ENCODE measurements at places on chromosomes 11 and 22.
A peak's percentile ranks its signal among the peaks of the same experiment; 100 is the strongest.

DNA sequence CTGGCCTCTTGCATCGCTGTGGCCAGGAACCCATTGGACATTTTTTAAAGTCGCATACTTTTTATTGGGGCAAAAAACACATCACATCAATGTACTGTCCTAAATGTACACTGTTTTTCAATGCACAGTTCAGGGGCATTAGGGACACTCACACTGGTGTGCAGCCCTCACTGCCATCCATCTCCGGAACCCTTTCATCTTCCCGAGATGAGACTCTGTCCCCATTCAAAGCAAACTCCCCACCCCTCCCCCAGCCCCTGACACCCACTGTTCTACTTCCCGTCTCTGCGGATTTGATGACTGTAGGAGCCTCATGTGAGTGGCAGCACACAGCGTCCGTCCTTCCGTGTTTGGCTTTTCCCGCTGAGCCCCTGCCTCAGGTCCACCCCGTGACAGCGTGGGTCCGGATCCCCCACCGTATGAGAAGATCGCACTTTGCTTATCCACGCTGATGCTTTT lies 41.8 kb upstream of the TH start:
- DNase-seq = no peak

- peak; percentile 86 for DNase-seq
Measured at GRCh38 chr11:59551659-59552521, 40.6 kb downstream of the OR4D9 start.

- no peak for DNase-seq
Measured at GRCh38 chr11:39268176-39268690, 2191.2 kb downstream of the LRRC4C start.

GRCh38 chr11:16191868-16192240 lies 164.5 kb downstream of the SOX6 start:
- DNase-seq = no peak

- no peak for DNase-seq
Measured at GRCh38 chr11:129283141-129283540, 91.0 kb upstream of the ARHGAP32 start.

- no peak for DNase-seq
Measured at GRCh38 chr11:69178819-69179482, 23.2 kb downstream of the SMIM38 start.

All from fibroblast of skin of right biceps (primary cell).